ENCODE measurements at places on chromosomes 4 and X.

GRCh38 chrX:115459883-115460880 is 100.8 kb upstream of the PLS3 start:
- no peak for DNase-seq

DNA sequence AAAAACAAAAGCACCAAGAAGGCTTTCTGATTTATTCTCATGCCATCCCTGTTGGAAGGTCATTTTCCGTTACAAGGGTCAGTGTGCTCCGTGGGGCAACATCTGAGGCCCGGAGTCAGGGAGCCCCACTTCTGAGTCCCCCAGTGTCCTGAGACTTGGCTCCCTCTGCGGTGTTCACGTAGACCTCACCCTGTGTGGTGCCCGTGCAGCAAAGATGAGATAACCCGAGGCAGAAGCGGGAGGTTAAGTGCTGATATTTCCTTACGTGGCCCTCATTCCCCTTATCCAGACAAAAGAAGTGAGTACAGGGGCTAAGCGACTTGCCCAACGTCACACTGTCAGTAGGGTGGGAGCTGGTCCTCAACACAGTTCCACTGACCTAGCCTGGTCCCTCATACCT is 3.5 kb downstream of the JAKMIP1 start:
- DNase-seq: no peak

- no peak for DNase-seq
Observed at GRCh38 chrX:97189668-97190067, 306.0 kb downstream of the RPA4 start.

GRCh38 chr4:163404080-163404479 is 60.4 kb downstream of the NPY5R start:
- no peak for DNase-seq

All from suppressor macrophage treated with lipopolysaccharide for 1 hour (primary cell).